ENCODE measurements at places on chromosomes 2 and 18.

DNA sequence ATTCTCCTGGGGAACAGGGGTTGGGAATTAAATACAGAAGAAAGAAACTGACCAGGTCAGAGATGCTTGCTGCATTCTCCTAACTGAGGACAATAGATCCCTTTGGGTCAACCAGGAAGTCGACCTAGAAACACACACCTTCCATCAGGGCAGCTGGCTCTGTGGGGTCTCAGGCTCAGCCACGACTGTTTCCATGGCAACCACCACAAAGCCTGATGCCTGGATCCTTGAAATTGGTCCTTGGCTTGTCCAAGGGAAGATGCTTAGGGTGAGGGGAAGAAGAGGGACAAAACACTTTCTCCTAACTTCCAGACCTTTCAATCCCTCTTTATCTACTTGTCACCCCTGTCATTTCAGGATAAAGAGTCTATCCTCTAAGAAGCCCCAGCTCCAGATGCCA lies 194.4 kb downstream of the ALK start:
- DNase-seq: no peak

DNA sequence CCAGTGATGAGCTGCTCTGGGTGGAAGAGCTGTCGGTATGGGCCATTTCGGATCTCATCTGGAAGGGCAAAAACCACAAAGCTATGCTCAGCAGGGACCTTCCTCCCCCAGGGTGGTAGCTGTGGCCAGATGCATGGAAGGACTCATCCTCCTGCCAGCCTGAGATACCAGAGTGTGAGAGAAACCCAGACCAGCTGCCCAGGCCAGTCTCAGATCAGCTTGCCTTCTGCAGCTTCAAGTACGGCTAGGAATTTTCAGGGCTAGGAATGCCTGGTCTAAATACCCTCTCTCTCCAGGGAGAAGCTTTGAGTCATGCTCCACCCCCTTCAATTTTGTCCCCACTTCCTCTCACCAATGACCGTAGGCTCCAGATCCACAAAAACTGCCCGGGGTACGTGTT lies 1.4 kb upstream of the TUBA4B start:
- DNase-seq: no peak

- no peak for DNase-seq
Observed at GRCh38 chr2:60573251-60573650, 19.8 kb upstream of the BCL11A start.

DNA sequence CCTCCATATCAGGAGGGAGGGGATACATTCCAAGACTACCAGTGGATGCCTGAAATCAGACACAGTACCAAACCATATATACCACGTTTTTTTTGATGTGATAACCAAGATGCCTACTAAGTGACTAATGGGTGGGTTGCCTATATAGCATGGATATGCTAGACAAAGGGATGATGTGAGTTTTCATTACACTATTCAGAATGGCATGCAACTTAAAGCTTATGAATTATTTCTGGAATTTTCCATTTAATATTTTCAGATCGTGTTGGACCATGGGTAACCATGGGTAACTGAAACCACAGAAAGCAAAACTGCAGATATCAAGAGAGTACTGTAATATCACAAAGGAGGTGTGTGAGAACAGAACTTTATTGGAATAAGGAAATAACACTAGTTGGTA lies 39.6 kb upstream of the CRACDL start:
- DNase-seq: no peak

- DNase-seq: no peak
Observed at GRCh38 chr18:54261894-54262293, 7.4 kb upstream of the POLI start.

DNA sequence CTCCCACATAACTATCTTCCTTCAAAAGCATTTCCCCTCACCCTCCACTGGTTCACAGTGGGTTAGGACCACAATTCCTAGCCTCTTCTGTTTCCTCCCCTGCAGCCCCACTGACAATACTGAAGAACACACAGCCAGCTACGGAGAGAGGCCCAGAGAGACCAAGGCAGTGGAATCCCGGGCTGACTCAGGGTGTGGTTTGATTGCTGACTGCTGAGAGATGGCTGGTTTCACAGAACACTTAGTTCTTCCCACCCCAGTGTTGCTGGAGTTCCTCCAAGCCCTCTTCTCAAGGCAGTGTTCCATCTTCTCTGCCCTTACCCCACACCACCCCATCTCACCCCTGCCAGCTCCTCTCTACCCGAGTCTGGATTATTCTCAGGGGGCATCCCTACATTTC lies 43.3 kb upstream of the ZFP36L2 start:
- DNase-seq: no peak

DNA sequence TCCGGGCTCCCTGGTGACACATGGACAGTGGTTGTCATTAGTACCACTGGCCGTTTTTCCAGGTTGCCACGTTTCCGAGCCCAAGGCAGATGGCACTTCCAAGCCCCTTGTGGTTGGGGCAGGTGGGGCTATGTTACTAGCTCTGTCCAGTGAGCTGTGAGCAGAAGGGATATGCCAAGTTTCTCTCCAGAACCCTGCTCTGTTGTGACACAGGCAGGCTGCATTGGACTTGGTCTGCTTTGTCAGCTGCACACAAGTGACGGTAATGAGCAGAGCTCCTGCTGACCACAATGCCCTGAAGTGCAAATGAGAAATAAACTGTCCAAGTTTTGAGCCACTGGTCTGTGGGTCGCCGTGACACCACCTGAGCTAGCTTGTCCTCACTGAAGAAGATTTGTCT lies 118.8 kb downstream of the GYPC start:
- DNase-seq: no peak

DNA sequence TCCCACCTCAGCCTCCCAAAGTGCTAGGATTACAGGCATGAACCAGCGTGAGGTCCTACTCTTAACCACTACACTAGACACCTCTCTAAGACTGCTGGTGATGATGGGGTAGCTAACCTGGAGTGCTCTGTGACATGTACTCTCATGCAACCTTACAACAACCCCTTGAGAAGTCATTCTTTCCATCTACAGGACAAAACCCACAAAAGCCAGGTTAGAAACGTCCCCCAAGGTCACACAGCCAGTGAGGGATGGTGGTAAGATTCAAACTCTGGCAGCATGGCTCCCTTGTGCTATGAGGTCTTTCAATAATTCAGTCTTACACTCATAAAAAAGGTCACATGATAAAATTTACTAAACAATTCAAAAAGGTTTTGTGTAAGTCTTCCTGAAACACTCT lies 94.8 kb upstream of the SERTAD2 start:
- no peak for DNase-seq

GRCh38 chr2:190031969-190032618 lies 30.4 kb downstream of the MSTN start:
- DNase-seq: no peak

GRCh38 chr18:13006531-13007247 lies 15.5 kb downstream of the CEP192 start:
- no peak for DNase-seq

DNA sequence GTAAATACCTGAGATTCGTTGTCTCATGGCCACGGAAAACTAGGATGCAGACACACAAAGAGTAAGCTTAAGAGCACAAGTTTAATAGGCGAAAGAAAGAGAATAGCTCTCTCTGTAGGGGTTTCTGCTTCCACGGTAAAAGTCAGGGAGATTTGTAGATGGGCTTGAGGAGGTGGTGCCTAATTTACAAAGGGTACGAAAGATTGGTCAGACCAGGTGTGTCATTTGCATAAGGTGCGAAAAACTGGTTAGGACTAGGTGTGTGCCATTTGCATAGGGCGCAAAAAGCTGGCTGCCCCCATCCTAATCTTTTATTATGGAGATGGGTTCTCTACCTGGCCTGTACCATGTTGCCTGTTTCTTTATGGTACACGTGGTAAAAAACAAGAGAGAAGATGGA lies 170.5 kb upstream of the DOK6 start:
- DNase-seq: no peak
